Dermis microvascular lymphatic vessel endothelial cell (primary cell): ENCODE measurements at places on chromosomes 5 and 9. TPM values are rescaled to one million over a fixed set of nuclear protein-coding genes. Genes with fewer than 3 reads are reported as not detected.

SLC23A1 gene
- under 0.01 TPM in 1 of 2 replicates, not detected in the other for total RNA-seq

SLC6A18 gene
- not detected in 2 replicates for total RNA-seq

KIF2A gene
- 65.1 and 67.0 TPM in 2 replicates for total RNA-seq

PCDHGA12 gene
- total RNA-seq, result 3.5 and 3.9 TPM in 2 replicates

RHOBTB3 gene
- total RNA-seq, result 26.0 and 35.0 TPM in 2 replicates

PCDHGC4 gene
- 0.77 and 0.89 TPM in 2 replicates for total RNA-seq

HAPLN1 gene
- total RNA-seq, result not detected in 2 replicates

GCNT4 gene
- 0.13 TPM in 2 replicates for total RNA-seq

OR2Y1 gene
- total RNA-seq, result not detected in 2 replicates

MCIDAS gene
- total RNA-seq, result not detected in 2 replicates

LAMC3 gene
- 1.2 and 5.1 TPM in 2 replicates for total RNA-seq

SLIT3 gene
- under 0.01 TPM in 1 of 2 replicates, not detected in the other for total RNA-seq

MPDZ gene
- 65.6 and 94.6 TPM in 2 replicates for total RNA-seq

PCSK5 gene
- 1.0 and 1.5 TPM in 2 replicates for total RNA-seq

IPO11 gene
- total RNA-seq, result 90.1 and 98.2 TPM in 2 replicates

SVEP1 gene
- under 0.01 and 0.13 TPM in 2 replicates for total RNA-seq

ACOT12 gene
- total RNA-seq, result not detected in 2 replicates

SPATA31A7 gene
- not detected in 2 replicates for total RNA-seq

GPR150 gene
- 0.13 TPM in 2 replicates for total RNA-seq

MOB3B gene
- 1.4 and 1.9 TPM in 2 replicates for total RNA-seq

PCSK1 gene
- 0.13 and 0.26 TPM in 2 replicates for total RNA-seq

FAM153A gene
- not detected in 2 replicates for total RNA-seq

PPP3R2 gene
- not detected in 2 replicates for total RNA-seq

CCNJL gene
- total RNA-seq, result 4.0 and 8.5 TPM in 2 replicates

CTXN3 gene
- not detected in 2 replicates for total RNA-seq

FAM151B gene
- 1.9 and 2.3 TPM in 2 replicates for total RNA-seq

KLF4 gene
- 0.77 and 3.7 TPM in 2 replicates for total RNA-seq

TMEFF1 gene
- 7.1 and 12.9 TPM in 2 replicates for total RNA-seq

BSPRY gene
- not detected in 2 replicates for total RNA-seq

OR1J2 gene
- total RNA-seq, result not detected in 2 replicates

IFT74 gene
- 4.3 and 5.4 TPM in 2 replicates for total RNA-seq

IL17B gene
- not detected in 2 replicates for total RNA-seq
